NCI-H1436 treated with DMSO at 0.1 percent for 48 hours (cell line): ENCODE measurements at places on chromosomes 2 and 18.

DNA sequence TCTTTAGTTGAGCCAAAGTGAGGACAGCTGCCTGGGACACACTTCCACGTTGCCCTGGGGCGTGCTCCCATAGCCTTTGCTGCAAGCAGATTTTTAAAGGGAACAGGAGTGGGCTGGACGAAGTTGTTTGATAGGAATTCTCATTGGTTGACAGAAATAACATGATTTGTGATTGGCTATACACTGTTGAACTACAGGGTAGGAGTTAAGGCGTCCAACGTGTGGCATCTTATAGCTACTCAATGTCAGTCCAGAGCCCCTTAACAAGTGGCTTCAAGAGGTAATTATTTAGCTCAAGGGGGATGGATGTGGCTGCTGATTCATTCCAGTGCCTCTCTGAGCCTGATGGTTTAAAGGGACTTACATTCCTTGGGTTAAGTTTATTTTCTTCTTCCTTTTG lies 65.5 kb downstream of the ACAA2 start:
- no peak for DNase-seq

DNA sequence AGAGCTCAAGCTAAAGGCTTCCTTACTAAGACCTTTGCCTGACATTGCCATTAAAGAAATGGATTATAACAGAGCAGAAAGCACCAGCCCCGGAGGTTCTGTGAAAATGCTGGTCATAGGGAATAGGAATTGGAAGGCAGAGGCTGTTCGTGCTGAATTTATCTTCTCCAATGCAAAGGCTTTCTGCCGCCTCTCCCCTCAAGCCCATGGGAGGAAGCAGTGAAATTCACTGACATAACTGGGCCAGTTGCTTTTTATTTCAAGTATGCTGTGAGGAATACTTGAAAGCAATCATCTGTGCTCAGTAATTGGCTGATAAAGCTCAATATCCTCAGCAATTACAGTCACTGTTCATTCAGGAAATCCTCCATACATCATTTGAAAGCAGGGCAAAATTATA lies 85.4 kb upstream of the LINC00305 start:
- no peak for DNase-seq

- DNase-seq, result no peak
These were observed 965.0 kb downstream of the DCDC2C start for GRCh38 chr2:4668381-4668780.

- no peak for DNase-seq
These were observed 46.6 kb upstream of the RHOB start for GRCh38 chr2:20400306-20400705.
